CD8-positive, alpha-beta T cell (primary cell): ENCODE measurements at places on chromosomes 5 and 9. TPM values are rescaled to one million over a fixed set of nuclear protein-coding genes. Genes with fewer than 3 reads are reported as not detected.

The LTC4S gene
- total RNA-seq, result 3.2 TPM

DNA sequence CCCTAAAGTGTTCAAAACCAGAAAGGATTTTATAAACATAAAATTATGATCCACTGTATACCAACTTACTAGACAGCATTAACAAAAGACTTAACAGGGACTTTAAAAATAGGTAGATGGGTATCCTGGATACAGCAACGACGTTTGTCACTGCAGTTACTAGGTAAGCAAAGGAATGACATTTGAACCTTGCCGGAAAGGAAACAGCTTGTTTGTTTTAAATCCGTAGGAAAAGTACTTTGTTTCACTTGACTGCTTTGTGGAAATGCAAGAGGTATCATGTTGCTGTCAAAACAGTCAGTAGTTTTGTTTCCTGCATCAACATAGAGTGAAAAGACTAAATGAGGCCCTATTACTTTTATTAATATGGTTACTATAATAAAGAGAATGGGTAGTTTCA, 122.9 kb downstream of the CDC42SE2 start:
- DNase-seq, result no peak

The PTPN3 gene
- not detected for total RNA-seq

The ARRDC1 gene
- total RNA-seq, result 35.9 TPM

- no peak for DNase-seq
Observed at GRCh38 chr9:136808806-136809158, 1.0 kb downstream of the RABL6 start.

The CIZ1 gene
- total RNA-seq, result 116 TPM
